DND-41 (cell line): ENCODE measurements at places on chromosomes 11 and 22.

DNA sequence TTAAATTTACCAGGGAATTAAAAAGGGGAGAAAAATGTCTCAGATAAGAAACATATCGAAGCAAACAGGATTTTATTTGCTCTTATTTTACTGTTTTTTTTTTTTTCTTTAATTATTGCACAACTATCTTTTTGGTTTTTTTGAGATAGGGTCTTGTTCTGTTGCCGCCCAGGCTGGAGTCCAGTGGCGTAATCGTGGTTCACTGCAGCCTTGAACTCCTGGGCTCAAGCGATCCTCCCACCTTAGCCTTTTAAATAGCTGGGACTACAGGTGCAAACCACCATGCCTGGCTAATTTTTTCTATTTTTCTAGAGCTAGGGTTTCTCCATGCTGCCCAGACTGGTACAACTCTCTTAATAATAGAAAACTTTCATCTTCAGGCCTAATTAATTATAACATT, 32.5 kb downstream of the DRG1 start:
- H3K27me3 ChIP-seq = no peaks in the 10 kb centered on the region
- no peaks in the 10 kb centered on the region for H3K4me1 ChIP-seq
- no peak overlapping the region for H3K27ac ChIP-seq

DNA sequence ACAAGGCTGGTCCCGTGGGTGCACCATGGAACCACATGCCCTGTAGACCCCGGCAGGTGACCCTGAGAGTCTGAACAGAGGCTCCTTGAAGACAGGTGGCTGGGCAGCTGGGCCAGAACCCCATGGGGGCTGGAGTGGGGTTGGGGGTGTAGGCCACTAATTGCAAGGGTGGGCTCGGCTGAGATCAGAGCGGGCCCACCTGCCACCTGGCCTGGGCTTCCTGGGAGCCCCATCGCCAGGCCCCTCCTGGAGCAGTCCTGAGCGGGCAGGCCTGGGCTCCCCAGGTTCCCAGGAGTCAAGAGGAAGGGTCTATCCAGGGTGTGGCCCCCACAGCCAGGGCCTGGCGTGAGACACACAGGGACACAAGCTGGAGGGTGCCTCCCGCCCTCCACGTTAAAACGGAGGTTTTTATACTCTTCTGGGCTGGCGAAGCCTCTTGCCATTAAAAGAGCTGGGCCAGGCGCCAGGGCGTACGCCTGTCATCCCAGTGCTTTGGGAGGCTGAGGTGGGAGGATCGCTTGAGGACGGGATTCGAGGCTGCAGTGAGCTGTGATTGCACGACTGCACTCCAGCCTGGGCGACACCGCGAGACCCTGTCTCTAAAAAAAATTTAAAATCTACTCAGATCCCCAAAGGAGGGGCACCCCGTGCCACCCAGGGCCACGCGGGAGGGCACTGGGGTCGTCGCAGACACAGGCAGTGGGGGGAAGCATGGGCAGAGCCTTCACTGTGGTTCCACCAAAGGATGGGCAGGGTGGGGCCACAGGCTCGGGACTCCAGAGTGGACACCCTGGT, 4.8 kb upstream of the TRABD start:
- H3K27ac ChIP-seq = no peak overlapping the region
- no peaks in the 10 kb centered on the region for H3K36me3 ChIP-seq

GRCh38 chr11:100010393-100010792, 676.7 kb upstream of the ARHGAP42 start:
- no peak for DNase-seq
- no peaks in the 10 kb centered on the region for H3K36me3 ChIP-seq
- no peak overlapping the region for H3K27ac ChIP-seq

DNA sequence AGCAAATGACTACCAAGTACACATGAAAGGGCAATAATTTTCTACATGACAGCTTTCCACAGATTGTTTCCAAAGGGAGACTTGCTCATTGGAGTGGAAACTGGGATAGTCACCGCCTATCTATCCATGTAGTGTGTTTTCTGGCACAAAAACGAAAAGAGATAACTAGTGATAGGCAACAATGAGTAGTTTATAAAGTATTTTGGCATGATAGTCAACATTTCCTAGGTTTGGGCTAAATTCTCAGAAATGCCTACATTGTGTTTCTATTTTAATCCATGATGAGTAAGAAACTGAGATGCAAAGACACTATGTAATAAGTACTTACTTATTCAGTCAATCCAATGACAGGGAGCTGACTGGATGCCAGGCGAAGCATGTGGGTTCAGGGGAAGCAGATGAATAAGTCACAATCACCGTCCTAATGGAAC, 1129.1 kb downstream of the DLG2 start:
- H3K4me1 ChIP-seq = no peaks in the 10 kb centered on the region
- DNase-seq = no peak
- no peak overlapping the region for H3K27ac ChIP-seq
- H3K4me3 ChIP-seq = no peak overlapping the region
- no peaks in the 10 kb centered on the region for H3K36me3 ChIP-seq
- H3K27me3 ChIP-seq = no peaks in the 10 kb centered on the region

DNA sequence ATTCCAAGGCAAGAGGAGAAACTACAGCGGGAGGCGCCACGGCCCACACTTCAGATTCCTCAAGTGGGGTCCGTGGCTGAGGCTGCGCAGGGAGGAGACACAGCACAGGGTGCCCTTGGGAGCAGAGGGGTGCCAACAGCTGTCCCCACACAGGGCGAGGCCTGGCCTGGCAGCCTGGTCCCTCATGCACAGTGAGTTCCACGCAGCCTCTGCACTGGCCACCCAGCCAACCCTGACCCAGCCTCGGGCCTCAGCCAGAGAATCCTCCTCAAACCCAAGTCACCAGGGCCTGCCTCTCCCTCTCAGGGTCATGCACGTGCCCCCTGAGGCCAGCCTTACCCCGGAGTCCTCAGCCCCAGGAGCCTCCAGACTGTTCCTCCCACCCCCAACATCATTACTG, 22.4 kb upstream of the MOB2 start:
- H3K27me3 ChIP-seq = no peaks in the 10 kb centered on the region
- DNase-seq = no peak
- H3K4me3 ChIP-seq = no peak overlapping the region

- peaks cover 31% of the 10 kb centered on the region for H3K4me1 ChIP-seq
- H3K4me3 ChIP-seq = no peak overlapping the region
- H3K27me3 ChIP-seq = no peaks in the 10 kb centered on the region
- no peaks in the 10 kb centered on the region for H3K36me3 ChIP-seq
These were observed 16.0 kb downstream of the USP47 start for GRCh38 chr11:11857769-11858168.

DNA sequence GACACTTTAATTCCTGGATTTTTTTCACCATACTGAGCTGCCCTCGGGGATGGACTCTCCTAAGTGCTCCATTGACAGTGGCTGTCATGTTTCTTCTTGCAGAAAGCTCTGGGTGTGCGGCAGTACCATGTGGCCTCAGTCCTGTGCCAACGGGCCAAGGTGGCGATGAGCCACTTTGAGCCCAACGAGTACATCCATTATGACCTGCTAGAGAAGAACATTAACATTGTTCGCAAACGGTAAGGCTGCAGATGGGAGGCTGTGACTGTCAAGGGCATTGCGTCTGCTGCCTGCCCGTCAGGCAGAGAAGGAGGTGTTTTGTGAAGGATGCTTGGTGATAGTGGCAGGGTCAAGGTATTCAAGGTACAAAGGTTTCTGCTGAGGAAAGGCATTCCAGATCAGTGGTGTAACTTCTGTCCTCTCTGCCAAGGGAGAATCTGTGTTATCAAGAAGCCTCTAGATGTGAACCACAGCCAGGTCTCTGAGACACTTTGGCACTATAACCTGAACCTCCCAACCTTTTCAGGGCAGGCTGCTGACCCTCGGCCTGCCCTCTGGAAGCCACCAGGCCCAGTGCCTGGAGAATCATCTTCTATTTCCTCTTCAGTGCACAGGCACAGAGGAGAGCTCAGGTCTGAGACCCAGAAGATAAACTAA, 30.8 kb downstream of the ACO2 start:
- no peak overlapping the region for H3K27ac ChIP-seq
- peaks cover 41% of the 10 kb centered on the region for H3K36me3 ChIP-seq
- H3K27me3 ChIP-seq = no peaks in the 10 kb centered on the region
- no peaks in the 10 kb centered on the region for H3K4me1 ChIP-seq
- H3K4me3 ChIP-seq = no peak overlapping the region

DNA sequence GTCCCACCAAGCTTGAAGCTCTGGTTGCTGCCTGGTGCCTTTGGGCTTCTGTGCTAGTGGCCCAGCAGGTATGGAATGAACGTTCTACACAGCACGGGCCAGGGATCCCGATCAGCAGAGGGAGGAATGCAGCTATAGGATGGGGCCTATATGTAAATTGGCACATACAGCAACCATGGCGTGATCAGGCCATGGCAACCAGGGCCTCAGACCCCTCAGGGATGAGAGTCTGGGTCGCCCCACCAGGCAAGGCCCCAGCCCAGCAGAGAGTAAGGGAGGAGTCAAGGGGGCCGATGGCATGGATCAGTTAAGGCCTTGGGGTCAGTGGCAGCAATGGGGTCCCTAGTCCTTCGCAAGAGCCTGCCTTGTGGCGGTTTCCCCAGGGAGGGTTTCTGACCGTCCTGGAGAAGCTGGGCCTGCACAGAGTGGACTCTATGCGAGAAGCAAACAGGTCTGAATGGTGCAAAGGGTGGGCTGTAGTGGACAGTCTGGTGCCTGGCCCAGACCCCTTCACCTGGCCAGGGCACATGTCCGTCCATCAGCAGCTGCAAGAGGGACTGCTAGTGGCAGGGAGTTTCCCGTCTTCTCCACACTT, 98.6 kb downstream of the RPS6KA4 start:
- no peak for DNase-seq
- H3K4me1 ChIP-seq = no peaks in the 10 kb centered on the region
- H3K36me3 ChIP-seq = no peaks in the 10 kb centered on the region
- H3K4me3 ChIP-seq = no peak overlapping the region

- no peak for DNase-seq
- H3K4me1 ChIP-seq = no peaks in the 10 kb centered on the region
- H3K27me3 ChIP-seq = peaks cover 12% of the 10 kb centered on the region
- H3K36me3 ChIP-seq = no peaks in the 10 kb centered on the region
- no peak overlapping the region for H3K27ac ChIP-seq
These were observed 38.5 kb downstream of the TIMP3 start for GRCh38 chr22:32839831-32840584.

DNA sequence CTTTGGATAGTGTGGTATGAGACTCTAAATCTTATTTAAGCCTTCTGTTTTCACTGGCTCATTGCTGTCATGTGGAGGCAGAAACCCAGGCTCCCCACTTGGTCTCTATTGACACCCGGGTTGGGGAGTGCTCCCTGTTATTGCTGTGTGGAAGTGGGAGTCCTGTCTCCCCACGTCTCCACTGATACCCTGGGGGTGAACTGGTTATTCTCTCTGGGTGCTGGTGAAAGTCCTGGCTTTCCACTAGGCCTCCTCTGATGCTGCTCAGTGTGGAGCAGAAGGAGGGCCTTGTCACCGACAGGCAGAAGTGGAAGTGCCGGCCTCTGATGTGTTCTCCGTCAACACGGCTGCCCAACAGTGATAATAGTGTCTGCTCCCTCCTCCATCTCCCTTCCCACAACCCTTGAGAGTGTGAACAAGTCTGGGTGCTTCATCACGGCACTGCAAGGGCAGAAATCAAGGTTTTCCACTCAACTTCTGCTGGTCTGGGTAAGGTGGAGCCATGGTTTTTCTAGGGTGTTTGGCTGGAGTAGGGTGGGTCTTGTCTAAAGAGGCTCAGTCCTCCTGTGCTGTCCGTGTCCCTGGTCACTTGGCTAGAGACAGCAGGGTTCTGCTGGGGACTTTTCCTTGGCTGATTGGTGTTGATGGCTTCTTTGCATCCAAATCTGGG, 240.7 kb upstream of the B3GAT1 start:
- H3K4me1 ChIP-seq = peaks cover 76% of the 10 kb centered on the region
- no peak overlapping the region for H3K4me3 ChIP-seq
- peak overlapping the region; percentile 67 for H3K27ac ChIP-seq
- DNase-seq = peak; percentile 4

DNA sequence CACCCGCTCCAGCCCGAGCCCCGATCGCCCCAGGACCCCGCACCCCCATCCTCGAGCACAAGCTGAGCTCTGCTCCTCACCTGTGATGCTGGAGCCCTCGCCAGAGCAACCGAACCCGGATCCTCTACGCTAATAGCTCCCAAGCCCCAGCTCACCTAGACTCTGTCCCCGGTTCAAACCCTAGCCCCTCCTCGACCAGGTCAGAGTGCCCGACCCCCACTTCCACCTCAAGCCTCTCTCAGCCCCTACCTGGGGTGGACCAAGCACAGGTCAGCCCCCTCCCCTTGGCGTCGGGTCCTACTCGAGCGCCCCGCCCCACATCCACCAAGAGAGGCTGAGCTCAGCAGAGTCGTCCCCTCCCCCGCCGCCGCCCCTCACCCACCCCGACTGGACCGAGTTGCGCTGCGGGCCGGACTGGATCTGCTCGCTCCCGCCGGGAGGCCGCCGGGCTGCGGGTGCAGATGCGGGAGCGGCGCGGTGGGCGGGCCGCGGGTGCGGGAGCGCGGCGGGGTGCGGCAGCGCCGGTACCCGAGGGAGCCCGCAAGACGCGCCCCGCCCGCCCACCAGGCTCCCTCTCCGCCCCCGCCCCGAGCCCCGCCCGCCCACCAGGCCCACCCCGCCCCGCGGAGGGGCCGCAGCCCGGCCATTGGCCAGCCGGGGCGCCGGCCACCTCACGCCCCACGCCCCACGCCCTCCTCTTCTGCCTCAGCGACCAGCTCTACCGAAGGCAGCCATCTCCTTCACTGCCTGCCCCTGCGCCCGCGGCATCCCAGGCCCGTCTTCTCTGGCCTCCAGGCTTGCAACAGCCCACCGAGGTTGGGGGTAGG, 577 bp upstream of the DKK3 start:
- no peak overlapping the region for H3K4me3 ChIP-seq
- H3K4me1 ChIP-seq = no peaks in the 10 kb centered on the region
- H3K27ac ChIP-seq = no peak overlapping the region
- peaks cover 18% of the 10 kb centered on the region for H3K27me3 ChIP-seq

- no peak overlapping the region for H3K27ac ChIP-seq
- H3K4me3 ChIP-seq = no peak overlapping the region
- peaks cover 15% of the 10 kb centered on the region for H3K4me1 ChIP-seq
These were observed 1.4 kb downstream of the PLXNB2 start for GRCh38 chr22:50305923-50306566.

GRCh38 chr11:4054643-4055042, 40.0 kb upstream of the RRM1 start:
- no peak overlapping the region for H3K4me3 ChIP-seq
- H3K36me3 ChIP-seq = peaks cover 45% of the 10 kb centered on the region
- H3K27me3 ChIP-seq = no peaks in the 10 kb centered on the region
- DNase-seq = no peak
- no peak overlapping the region for H3K27ac ChIP-seq
- H3K4me1 ChIP-seq = no peaks in the 10 kb centered on the region

GRCh38 chr11:9170450-9170849, 79.1 kb upstream of the SCUBE2 start:
- DNase-seq = no peak
- H3K4me3 ChIP-seq = no peak overlapping the region
- H3K36me3 ChIP-seq = no peaks in the 10 kb centered on the region

GRCh38 chr11:84215672-84216071, 929.5 kb upstream of the CCDC90B start:
- DNase-seq = no peak
- no peaks in the 10 kb centered on the region for H3K36me3 ChIP-seq
- no peak overlapping the region for H3K27ac ChIP-seq
- H3K27me3 ChIP-seq = no peaks in the 10 kb centered on the region
